ENCODE measurements at places on chromosomes 11 and 22.

DNA sequence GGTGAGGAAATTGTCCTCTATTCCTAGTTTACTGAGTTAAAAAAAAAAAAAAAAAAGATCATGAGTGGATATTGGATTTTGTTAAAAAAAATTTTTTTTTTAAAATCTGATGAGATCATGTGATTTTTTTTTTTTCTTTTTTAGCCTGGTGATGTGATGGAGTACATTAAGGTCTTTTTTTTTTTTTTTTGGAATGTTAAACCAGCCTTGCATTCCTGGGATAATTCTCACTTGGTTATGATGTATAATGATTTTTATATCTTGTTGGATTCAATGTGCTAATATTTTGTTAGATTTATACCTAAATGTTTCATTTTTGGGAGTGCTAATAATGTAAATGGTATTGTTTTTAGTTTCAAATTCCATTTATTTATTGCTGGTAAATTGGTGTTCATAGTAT is 43.3 kb downstream of the DDX10 start:
- no peak for DNase-seq

GRCh38 chr22:27975381-27976013 is 56.4 kb upstream of the PITPNB start:
- DNase-seq, result no peak

GRCh38 chr11:65862191-65862735 is 2.0 kb downstream of the MUS81 start:
- DNase-seq, result no peak

GRCh38 chr11:87926250-87926970 is 248.8 kb downstream of the RAB38 start:
- no peak for DNase-seq

DNA sequence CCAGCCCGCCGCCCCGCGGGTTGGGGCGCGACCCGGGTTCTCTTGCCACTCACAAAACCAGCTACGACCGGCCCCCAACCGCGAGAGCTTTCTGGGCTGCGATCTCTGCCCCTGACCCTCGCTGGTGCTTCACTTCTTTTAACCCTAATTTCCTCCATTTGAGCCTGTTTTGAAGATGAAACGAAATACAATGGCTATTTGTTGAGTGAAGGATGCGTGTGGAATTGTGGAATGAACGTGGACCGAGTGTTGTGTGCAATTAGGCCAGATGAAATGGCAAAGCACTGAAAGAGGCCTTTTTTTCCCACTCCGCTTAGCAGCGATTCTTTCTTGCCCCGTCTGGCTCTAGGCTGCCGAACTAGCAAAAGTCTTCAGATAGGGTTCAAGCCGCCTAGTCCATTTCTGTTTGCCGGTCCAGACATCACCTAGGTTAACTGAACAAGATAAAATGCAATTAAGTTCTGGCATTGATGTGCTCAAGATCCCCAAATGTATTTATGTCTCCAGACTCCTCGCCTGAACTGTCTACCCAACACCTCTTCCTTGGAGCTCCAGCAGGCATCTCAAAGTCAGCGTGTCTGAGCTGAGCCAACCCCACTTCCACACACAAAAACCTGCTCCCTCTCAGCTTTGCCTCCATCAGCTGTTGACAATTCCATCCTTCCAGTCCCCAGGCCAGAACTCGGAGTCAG is 471 bp upstream of the TMEM184B start:
- no peak for DNase-seq
